ENCODE measurements at places on chromosomes 1 and 21. TPM values are rescaled to one million over a fixed set of nuclear protein-coding genes. Genes with fewer than 3 reads are reported as not detected.

- no peak for DNase-seq
Measured at GRCh38 chr1:77680173-77680572, 2.3 kb downstream of the ZZZ3 start.

DNA sequence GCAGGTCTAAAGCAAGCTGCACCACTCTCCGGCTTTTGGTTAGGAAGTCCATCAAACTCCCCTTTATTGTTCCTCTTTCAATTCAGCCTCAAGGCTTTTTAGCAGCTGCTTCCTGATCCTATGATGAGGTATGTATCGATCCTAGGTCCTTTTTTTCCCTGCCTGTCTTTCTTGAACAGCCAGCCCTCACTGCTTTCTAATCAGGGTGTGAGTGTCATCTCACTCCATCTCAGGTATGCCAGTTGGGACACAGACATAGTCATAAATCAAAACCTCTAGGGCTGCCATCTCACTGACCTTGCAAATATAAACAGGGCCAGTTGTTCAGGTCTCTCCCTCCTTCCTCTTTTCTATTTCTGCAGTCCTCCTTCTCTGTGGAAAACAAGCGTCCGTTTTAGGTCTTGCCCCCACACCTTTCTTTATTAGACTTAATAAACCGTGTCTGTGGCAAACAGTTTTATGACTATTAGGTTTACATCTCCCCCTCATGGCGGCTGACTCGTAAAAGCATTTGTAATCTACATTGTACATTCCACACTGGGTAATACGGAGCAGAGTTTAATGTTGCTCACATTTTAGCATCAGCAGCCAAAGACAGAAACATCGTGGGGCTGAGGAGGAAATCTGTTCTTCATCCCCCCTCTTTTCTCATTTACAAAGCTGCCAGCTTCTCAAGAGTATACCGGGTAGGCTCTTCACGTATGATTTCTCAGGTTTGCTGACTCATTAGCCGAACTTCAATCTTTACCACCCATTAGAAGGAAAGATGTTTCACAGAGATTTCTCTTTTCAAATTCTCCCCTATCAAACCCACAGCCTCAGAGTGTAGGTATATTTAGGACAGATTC lies 11.6 kb downstream of the STYXL2 start:
- DNase-seq: no peak

GRCh38 chr1:76802094-76802493 lies 65.2 kb upstream of the ST6GALNAC5 start:
- no peak for DNase-seq

- DNase-seq: no peak
Measured at GRCh38 chr1:220918285-220918951, 39.2 kb downstream of the HLX start.

The KRTAP10-3 gene
- not detected for total RNA-seq

The CD101 gene
- total RNA-seq: 1.6 TPM

The OR2L5 gene
- total RNA-seq: not detected

The PGLYRP3 gene
- not detected for total RNA-seq

All from astrocyte (in vitro differentiated cells and primary cell).